ENCODE measurements at places on chromosomes 6 and 20.

GRCh38 chr20:3648951-3649350 lies 14.2 kb downstream of the GFRA4 start:
- no peak for DNase-seq

DNA sequence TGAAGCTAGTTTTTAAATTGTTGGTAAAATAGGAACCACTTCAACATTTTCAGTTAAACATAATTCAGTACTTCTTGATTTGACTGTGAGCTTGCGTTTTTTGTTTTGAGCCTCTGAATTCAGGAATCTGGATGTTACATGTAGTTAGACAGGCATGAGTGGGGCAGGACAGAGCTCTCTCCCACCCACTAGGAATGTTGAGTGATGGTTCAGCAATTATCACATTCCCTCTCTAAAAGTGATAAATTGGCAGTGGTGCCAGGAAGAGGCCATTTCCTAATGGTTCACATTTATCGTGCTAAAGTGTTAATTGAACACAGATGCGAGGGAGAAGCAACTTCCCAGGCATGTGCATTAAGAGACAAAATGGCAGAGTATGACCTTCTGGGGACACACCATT lies 465.5 kb upstream of the HTR1E start:
- no peak for DNase-seq

DNA sequence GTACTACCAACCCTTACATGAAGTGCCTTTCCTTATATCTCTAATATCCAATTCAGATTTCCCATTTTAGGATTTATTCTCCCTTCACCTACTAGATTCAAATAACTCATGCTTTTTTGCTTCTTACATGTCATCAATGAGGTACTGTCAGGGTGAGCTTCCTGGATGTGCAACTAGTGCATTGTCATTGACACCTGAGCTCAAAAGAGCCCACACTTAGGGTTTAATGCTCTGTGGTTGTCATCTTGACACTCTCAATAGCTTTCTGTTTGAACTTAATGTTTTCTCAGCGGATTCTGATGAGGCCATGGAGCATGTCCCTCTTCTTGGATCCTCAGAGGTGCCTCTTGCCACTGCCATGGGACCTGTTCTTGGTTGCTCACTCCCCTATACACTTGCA lies 1033.3 kb upstream of the EYS start:
- no peak for DNase-seq

DNA sequence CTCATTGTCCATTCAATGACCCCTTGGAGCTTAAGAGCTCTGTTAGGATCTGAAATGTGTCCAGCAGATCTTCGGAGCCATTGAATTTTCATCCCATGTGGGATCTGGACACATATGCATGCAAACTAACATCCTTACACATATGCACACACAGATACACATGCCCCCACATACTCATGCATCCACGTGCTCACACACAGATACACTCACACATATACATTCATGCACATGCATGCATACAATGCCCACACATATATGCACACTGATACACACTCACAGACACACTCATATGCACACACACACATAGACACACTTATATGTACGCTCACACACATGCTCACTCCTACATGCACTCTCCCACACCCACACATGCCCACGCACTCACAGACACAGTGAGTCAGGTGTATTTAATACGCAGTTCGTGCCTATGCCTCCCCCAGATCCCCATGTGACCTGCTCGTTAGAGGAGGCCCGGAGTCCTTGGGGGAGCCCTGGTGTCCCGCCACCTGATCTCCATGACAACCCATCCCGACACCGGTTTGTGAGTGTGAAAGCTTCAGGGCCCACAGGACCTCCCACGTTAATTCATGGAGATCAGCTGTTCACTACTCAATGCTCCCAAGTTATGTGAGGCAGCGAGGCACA lies 121.9 kb upstream of the SULF2 start:
- DNase-seq, result no peak
